Tibial artery (tissue), 4 donors: ENCODE measurements at places on chromosomes 13 and 19.

DNA sequence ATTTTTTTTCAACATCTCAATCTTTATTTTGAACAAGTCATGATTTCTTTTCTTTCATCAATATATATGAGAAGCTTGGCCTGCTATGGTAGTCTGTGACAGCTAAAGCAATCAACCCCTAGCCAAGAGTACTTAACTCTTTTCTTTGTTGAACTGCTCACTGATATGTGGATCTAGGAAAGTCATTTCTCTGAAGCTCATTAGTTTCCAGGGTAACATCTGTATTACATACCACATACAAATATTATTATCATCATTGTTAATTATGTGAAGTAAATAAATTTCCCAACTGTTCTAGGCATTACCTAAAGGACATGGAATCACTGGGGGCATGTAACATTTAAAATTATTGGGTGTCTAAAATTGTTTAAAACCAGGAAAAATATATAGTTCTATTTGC lies 267.3 kb downstream of the DCT start:
- DNase-seq = no peak

- no peak for DNase-seq
Measured at GRCh38 chr19:29367791-29368222, 154.9 kb upstream of the UQCRFS1 start.

DNA sequence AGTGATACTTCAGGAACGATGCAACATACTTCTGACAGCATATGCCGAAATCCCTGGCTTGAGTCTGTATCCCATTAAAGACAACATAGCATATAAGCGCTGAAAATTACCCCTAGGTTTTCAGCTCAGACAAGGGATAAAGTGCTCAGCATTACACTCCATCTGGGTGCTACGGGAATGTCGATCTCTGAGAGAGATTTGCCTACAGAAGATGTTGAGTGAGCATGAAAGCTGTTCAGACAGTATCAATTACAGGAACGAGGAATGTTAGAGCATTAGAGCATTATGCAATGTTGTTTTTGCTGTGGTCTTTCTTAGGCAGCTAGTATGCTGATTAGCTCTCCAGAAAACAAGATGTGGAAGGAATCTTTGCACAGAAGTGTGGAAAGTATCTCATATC lies 484.5 kb downstream of the LIG4 start:
- no peak for DNase-seq

- no peak for DNase-seq
Measured at GRCh38 chr19:3694361-3695123, 5.7 kb downstream of the PIP5K1C start.

GRCh38 chr19:38898788-38899446 lies 501 bp downstream of the SIRT2 start:
- DNase-seq = no peak

GRCh38 chr19:38842439-38843174 lies 7.2 kb downstream of the HNRNPL start:
- DNase-seq = no peak

- no peak for DNase-seq
Measured at GRCh38 chr13:73522937-73523336, 464.1 kb downstream of the KLF5 start.

- DNase-seq = no peak
Measured at GRCh38 chr19:5054551-5055456, 85.9 kb downstream of the KDM4B start.

GRCh38 chr19:48498595-48499311 lies 12.9 kb downstream of the LMTK3 start:
- DNase-seq = no peak

- no peak for DNase-seq
Measured at GRCh38 chr19:13795595-13796300, 505 bp downstream of the ZSWIM4 start.

DNA sequence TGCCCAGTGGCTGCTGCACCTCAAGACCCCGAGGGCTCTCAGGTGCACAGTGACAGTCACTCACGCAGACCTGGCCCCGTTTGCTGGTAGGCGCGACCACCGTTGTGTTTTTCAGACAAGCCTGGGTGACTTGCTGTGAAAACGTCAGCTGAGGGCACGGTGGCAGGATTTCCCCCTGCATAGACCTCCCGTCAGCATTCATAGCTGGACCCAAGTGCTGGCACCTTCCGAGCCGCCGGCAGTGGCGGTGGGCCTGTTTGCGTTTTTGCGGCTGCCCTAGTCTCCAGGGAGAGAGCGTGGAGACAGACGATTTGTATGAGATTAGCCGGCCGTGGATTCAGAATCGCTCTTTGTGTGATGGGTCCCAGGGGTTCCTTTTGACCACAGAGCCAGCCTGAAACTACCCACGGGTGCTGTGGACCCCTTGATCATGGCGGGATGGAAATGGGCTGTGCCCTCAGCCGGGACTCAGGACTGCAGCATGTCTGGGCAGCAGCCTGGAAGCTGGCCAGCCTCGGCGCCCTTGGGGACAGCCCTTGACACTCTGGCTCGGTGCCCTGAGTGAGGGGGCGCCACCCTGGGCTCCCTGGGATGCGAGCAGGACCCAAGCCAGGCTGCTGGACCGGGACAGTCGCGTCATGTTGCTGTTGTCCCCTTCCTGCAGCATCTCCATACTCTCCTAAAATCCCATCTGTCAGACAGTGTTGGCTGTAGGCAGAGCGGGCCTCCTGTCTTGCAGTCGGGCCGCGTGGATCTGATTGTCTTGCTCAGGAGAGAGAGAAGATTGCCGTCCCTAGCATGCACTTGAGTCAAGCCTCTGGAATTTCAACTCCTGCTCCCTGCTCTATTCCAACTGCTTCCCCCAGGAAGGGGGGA lies 8.6 kb downstream of the KDM4B start:
- DNase-seq = no peak

DNA sequence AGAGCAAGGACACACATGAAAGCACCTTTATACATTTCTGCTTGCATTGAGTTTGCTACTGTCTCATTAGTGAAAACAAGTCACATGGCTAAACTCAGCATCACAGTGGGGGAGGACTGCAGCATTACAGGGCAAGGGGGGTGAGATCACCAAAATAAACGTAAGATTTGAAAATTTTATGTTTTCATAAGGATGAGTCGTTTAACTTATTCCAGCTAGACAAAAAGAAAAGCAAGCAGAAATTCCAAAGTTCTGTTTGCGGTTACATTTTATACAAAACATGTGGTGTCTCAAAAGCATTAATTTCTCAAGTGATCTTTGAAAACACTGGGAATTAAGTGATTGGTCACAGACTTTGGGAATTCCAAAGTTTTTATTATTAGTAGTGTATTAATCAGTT lies 261.4 kb upstream of the RXFP2 start:
- no peak for DNase-seq

GRCh38 chr19:7500811-7501450 lies 12.1 kb upstream of the PEX11G start:
- no peak for DNase-seq

DNA sequence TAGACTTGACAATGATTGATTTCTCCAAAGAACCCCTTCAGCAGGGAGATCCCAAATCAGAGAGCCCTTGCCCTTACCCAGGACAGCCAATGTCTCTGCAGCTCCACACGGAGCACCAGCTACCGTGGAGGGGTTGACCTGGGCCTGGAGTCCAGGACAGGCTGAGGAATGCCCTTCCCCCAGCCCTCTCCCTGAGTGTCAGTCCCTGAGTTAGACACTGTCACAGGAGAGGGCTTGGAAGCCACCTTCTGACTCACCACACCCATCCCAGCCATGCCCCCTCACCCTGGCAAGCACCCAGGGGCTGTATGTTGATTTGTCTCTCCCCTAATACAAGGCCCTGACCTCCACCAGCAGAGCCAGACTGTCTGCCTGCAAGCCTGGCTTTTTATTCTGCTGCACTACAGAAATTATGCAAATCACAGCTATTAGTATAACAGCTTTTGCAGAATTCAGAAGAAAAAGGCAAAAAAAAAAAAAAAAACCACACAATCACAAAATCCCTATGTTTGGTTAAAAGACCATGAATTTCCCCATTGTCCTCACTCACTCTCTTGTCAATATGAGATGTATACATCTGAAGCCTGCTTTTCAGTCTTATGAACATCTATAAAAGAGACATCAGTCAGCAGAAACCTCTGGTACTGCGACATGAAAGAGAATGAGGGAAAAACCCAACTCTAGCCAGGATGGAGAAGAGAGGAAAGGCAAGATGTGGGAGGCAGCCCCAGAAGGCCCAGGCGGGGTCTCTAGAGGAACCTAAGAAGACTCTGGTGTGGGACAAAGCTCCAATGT lies 240.7 kb downstream of the UQCRFS1 start:
- no peak for DNase-seq

- DNase-seq = no peak
Measured at GRCh38 chr19:33621811-33622504, at the start of gene CHST8. Gene CHST8, plus strand, starts transcription at chr19:33621953. Its CDS starts 67,309 bp downstream, at chr19:33689262.

DNA sequence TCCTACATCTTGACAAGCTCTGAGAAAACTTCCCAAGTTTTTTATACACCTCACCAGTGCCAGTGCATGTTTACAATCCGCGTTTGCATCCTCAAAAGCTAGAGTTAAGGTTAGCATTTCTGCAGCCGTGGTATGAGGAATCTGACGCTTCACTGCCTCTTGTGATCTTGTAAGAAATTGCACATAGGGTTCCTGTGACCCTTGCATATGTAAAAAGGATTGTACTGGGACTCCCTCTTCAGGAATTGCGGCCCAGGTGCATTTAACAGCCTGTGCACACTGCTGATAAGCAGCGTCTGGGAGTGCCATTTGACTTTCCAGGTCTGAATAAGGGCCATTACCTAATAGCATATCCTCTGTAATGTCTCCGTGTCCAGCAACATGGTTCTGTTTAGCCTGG lies 15.3 kb downstream of the FPR3 start:
- no peak for DNase-seq

DNA sequence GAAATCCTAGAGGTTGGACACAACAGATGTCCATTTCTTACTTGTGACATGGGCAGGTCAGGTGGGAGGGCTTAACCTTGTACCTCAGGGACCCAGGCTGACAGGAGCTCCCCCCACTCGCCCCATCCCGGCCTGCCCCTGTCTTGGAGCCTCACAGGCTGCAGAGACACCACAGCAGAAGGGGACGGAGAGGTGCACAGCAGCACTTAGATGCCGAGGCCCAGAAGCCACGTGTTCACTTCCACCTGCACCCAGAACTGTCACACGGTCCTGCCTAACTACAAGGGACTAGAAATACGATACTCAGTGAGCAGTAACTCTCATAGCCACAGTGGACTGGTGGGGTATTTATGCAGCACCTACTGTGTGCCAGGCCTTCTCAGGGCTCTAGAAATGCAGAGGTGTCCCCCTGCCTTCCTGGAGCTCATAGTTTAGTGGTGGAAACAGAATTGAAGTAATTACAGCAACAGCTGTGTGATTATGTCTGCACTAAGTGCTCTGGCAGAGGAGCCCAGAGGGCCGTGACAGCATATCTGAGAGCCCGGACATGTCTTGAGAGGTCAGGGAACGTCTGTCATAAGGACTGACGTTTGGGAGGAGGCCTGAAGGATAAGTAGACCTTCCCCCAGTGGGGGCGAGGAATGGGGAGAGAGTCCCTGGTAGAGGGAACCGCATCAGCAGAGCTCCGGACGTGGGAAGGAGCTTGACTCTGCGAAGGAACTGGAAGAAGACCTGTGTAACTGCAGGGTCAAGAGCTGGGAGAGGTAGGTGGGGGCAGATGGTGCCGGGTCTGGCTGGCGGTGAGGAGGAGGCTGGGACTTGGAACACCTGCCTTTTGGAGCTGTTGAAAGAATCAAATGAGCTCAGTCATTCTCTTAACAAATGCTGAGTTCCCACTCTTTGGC lies 130.0 kb downstream of the SIPA1L3 start:
- DNase-seq = no peak
